IPS DF 19.7 (cell line): ENCODE measurements at places on chromosomes 6 and 20.

- no peak for DNase-seq
These were observed 165.6 kb upstream of the LAMP5 start for GRCh38 chr20:9348747-9349146.

DNA sequence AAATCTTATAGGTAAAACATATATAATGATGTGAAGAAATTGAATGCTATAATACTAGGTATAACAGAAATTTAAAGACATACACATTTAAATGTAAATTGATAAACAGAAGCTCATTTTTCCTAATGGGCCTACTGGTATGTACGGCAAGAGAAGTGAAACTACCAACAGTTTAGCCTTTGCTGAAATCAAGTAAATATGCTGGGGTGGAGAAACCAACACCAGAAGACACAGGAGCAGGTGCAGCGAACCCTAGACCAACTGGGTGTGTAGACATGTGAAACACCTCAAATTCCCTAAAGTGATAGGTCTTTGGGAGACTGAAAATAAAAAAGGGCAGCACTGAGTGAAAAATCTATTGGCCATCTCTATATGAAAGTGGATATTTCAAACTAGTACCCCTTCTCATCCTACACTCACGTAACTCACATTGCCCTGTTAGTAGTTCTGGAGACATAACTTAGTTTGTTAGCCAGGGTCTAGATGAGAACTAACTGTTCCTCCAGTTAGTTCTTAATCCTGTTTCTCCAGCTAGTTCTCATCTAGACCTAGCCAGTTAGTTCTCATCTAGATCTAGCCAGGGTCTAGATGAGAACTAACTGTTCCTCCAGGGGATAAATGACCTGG is 53.1 kb downstream of the SLC35D3 start:
- no peak for DNase-seq

GRCh38 chr6:103750603-103751002 is 1109.1 kb downstream of the HACE1 start:
- no peak for DNase-seq

DNA sequence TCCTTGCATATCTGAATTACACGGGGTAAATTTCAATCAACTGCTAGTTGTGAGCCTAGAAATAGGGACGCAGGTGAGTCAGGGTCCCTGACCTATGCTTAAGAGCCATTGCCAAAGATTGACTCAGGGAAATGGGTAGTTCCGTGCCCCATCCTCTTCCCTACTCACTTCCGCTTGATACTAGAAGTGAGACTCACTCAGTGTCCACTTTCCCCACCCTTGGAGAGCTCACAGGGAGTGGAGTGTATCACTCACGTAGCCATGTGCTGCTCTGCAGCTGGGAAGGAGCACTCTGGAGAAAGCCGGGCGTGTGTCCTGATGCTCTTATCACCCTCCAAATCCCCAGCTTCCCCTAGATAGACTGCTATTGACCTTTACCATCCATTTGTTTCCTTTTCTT is 543 bp upstream of the MUC22 start:
- DNase-seq = no peak

DNA sequence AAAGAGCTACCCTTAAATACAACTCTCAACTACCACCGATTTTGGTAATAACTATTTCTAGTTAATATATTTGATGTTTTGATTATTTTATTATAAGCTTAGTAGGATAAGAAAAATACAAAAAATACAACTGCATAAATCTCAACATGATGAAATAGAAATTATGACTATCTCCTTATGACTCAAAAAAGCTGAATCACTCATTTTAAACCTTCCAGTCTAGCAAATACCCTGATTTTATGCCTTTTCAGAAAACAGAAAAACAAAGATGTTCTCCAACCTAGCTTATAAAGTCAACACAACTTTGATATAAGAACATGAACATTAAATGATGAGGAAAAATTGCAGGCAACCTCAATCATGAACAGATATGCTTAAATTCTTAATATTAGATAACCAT is 40.2 kb upstream of the DSE start:
- no peak for DNase-seq

- no peak for DNase-seq
These were observed 1.5 kb downstream of the SLC9A8 start for GRCh38 chr20:49814057-49814694.

DNA sequence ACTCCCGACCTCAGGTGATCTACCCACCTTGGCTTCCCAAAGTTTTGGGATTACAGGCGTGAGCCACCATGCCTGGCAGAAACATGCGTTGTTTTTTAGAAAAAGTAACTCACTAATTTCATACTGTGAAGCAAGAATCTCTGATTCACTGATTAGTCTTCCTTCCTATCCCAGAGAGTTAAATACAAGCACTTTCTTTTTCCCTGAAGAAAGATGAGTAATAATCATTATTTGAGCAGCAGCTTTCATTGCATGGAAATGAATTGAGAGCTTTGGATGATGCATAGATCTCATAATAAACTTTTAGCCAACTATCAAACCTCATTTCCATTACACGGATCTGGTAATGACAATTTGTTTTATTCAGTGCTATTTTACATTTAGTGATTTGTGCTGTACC is 892.5 kb upstream of the EYS start:
- no peak for DNase-seq

DNA sequence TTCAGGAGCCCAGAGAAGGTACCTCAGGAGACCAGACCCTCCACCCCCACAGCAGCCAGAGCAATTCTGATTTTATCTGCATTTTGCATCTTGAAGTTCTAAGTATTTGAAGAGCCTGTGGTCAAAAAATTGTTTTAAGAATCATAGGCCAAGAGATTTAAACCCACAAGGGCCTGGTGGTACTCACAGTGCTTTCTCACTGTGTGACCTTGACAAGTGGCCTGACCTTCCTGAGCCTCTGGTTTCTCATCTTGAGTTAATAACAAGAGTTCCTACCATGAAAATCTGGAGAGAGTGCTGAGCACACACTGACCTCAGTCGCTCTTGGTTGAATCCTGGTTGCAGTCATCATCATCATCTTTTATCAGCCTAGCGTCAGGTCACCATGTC is 45.4 kb upstream of the ID1 start:
- DNase-seq = no peak

DNA sequence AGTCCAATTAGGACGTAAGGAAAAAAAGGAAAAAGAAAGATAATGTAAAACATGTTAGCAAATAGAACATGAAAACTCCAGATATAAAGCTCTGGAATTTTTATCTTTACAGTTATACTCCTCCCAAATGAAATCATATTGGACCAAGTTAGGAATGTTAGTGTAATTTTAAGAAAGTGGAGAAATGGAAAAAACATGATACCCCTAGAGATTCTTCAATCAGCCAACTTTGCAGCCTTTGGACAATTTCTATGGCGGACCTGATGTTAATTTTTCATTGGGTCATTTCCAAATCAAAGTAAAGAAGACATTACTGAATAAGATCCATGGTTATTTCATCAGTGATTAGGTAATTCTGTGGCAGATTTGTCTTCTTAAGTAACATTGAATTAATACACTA is 748.7 kb downstream of the RFPL4B start:
- no peak for DNase-seq

DNA sequence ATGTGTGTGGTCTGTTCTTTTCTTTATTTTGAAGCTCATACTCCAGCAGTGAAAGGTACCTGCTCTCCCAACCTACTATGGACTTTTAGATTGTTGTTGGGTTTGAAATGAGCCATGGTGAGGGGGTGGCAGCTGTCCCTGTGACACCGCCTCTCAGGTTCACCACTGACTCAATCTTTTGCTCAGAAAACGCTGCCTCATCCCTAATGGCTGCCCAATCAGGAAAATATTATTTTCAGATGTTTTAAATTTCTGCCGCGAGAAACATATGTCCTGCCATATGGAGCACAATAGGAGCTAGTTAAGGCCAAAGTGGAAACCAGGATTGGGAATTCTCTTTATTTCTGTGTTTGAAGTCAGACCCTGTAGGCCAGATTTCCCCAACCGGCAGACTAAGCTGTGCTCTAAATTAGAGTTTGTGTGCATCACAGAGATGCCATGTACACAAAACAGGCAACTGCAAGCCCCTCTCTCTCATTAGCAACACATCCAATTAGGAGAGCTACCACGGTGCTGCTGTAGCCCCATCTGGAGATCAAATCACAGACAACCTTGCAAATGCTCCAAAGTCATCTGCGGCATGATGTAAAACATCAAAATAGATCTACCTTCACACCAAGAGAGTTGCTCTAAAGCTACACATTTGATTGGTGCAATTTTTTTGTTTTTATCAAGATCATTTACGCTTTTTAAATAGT is 144.1 kb upstream of the BACH2 start:
- no peak for DNase-seq

DNA sequence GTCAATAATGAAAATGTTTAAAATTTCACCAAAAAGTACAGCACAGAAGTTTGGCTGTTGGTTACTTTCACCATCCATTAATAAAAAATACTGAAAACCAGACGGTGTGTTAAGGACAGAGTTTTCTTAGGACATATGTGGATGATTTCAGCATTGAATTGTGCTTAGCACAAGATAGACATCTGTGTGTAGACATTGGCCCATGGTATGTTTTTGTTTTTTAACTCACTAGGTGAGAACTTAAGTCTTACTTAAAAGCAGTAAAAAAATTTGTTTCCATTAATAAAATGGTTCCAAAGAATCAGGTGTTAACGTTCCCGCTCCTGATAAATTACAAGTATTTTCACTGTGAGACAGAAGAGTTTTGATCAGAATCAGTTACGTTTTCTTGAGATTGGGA is 4.2 kb downstream of the TBPL1 start:
- DNase-seq = no peak

DNA sequence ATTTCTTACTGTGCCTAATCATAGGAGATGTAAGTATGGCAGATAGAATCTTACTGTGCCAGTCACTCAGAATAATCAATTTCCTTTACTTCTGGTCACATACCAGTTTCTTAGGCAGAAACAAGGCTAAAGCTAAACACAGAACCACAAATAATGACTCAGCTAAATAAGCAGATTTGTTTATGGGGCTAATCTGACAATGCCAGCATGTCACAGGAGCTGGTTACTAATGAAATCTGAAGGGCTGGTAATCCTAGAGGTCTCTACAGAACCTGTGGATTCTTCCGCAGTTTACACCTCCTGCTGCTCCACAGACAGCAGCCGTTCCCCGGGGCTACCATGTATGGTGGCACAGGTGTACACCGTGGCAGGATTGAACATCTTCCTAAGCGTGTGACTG is 80.8 kb downstream of the LYRM4 start:
- no peak for DNase-seq
